Hepatocyte (in vitro differentiated cells): ENCODE measurements at places on chromosomes 1 and 21.

- no peak overlapping the region for H3K27ac ChIP-seq
- no peaks in the 10 kb centered on the region for H3K36me3 ChIP-seq
- H3K4me1 ChIP-seq = no peaks in the 10 kb centered on the region
- no peaks in the 10 kb centered on the region for H3K27me3 ChIP-seq
Observed at GRCh38 chr1:161190962-161191521, 7.8 kb downstream of the ADAMTS4 start.

DNA sequence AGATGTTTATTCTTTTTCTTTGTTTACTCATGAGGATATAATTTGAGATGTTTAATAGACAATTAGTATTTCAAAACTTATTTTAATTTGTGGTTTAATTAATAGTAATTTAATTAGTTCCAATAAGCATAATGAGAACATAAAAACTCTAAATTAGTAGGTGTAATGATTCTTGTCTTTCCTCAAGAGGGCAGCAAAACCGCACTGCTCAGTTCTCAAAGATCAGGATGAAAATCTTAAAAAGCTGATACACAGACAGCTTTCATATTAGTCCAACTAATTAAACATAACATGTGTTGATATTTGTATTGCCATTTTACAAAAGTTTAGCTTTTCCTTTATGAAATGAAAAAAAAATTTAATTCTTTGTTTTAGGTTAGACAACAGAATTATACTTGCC, 106.7 kb upstream of the C21orf91 start:
- DNase-seq = peak; percentile 39
- H3K27me3 ChIP-seq = no peaks in the 10 kb centered on the region
- no peaks in the 10 kb centered on the region for H3K4me1 ChIP-seq
- no peak overlapping the region for H3K27ac ChIP-seq

DNA sequence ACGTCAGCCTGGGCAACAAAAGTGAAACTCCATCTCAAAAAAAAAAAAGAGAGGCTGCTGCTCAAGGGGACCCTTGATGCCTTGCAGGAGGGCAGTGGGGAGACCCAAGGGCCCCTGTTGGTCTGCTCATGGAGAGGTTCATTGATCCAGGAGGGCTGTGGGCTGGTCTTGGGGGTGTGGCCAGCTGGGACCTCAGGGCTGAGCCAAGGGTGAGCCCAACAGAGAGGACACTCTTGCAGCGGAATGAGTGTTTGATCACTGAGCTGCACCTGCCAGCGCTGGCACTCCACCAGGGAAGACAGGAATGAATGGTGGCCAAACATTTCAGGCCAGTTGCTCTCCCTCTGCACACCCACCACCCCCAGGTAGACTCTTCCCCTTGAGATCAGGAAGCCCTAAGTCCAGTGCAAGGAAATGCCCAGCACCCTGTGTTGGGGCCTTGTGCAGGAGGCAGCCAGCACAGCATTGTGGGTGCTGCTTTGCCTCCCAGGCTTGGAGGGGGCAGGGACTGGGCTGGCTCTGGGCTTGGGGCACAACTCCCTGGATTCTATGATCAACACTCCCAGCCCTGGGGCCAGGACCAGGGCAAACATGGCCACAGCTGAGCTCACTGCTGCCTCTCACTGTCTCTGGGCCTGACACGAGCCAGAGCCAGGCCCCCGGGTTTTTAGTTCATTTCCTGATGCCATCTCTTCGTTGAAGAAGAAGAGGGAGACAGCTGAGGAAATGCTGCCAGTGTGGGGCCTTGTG, 50.7 kb downstream of the IRF2BP2 start:
- no peak for DNase-seq
- no peaks in the 10 kb centered on the region for H3K36me3 ChIP-seq
- no peak overlapping the region for H3K27ac ChIP-seq
- no peak overlapping the region for H3K4me3 ChIP-seq

DNA sequence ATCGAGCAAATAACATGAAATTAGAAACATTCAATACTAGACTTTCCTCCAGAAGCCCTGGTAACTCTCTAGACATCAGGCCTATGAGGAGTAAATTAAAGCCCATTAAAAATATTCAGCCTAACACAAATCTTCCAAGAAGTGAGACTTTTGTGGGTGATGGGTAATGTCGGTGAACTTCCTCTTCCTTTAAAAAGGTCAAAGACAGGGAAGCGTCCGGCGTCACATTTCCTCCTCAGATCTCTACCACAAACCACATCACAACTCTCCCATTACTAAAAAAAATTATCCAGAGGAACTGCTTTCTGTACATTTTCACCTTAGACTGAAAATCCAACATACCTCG, 1.4 kb downstream of the EIF4G3 start:
- H3K27me3 ChIP-seq = no peaks in the 10 kb centered on the region
- H3K4me1 ChIP-seq = peaks cover 20% of the 10 kb centered on the region
- H3K36me3 ChIP-seq = no peaks in the 10 kb centered on the region
- peak overlapping the region; percentile 78 for H3K27ac ChIP-seq
- peak overlapping the region; percentile 51 for H3K4me3 ChIP-seq

DNA sequence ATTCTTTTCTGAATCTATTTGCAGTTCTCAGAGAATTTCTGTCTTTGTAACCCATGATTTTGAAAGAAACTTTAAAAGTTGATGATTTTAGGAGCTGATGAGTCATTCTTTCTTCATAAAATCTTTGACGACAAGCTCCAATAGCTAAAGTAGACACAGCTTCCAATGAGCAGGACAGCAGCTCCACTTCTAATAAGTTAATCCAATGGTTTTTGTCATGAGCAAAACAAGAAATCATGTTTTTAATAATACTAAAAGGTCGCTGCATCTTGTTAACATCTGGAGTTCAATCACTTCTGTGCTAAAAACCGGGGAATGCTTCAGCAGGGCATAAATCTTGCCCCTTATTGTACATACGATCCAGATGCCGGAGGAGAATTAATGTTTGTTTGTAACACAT, 48.9 kb upstream of the GORAB start:
- H3K27ac ChIP-seq = no peak overlapping the region
- H3K36me3 ChIP-seq = no peaks in the 10 kb centered on the region
- H3K4me3 ChIP-seq = no peak overlapping the region
- DNase-seq = no peak

GRCh38 chr1:233242827-233243483, 52.6 kb downstream of the PCNX2 start:
- peaks cover 38% of the 10 kb centered on the region for H3K4me1 ChIP-seq
- H3K4me3 ChIP-seq = no peak overlapping the region
- DNase-seq = peak; percentile 21
- peak overlapping the region; percentile 68 for H3K27ac ChIP-seq

DNA sequence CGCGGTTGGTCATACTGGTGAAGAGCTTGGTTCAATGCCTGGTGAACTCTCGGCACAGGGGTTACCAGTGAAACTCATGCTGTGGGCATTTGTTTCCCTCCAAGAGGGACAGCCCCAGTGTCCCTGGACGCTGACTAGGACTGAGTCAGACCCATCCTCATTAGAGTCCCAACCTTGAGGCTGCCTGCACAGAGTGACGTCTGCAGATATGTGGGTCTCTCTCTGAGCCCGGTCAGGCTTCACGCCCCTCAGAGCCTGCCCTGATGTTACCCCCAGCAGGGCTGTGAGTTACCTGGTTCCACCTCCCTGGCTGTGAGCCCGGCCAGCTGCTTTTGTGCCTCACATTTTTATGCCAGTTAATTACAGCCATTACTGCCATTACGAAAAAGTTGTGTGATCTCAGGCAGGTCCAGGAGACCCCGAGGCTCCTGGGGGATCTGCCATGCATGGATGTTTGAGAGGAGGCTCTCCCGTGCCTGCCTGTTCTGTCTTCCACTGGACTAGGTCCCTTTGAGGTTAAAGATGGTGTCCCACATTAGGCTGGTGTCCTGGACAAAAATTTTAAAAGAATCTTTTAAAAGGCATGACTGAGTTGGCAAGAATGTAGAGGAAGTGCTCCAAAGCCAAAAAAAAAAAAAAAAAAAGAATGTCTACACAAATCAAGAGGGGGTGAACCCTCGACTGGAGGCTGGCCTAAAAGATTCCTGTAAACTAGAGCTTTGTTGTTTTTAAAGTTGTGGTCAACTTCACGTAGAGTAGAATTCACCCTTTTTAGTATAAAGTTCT, 36.6 kb upstream of the PADI1 start:
- no peak overlapping the region for H3K4me3 ChIP-seq
- no peaks in the 10 kb centered on the region for H3K36me3 ChIP-seq
- no peak overlapping the region for H3K27ac ChIP-seq
- no peaks in the 10 kb centered on the region for H3K27me3 ChIP-seq
- H3K4me1 ChIP-seq = no peaks in the 10 kb centered on the region

DNA sequence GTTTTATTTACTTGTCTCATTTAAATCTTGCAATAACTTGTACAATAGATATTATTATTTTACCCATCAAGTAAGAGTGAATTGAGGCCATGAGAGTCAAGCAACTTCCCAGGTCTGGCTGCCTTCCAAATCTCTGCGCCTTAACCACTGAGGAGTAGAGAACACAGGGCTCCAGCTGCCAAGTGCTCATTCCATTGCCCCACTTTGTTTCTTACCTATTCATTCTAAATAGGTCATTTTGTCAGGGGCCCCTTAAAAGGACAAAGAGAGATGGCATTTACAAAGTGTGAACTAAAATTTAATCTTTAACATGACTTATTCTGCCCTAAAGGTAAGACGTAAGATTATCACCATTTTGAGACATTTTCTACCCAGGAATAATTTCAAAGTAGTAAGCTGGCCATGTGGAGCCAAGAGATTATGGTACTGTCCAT, 3.5 kb downstream of the PPP1R15B start:
- no peaks in the 10 kb centered on the region for H3K27me3 ChIP-seq
- peaks cover 5% of the 10 kb centered on the region for H3K36me3 ChIP-seq
- peaks cover 17% of the 10 kb centered on the region for H3K4me1 ChIP-seq

- H3K36me3 ChIP-seq = no peaks in the 10 kb centered on the region
- DNase-seq = no peak
- no peaks in the 10 kb centered on the region for H3K27me3 ChIP-seq
- no peak overlapping the region for H3K27ac ChIP-seq
Observed at GRCh38 chr1:14259191-14259757, 339.2 kb upstream of the KAZN start.

DNA sequence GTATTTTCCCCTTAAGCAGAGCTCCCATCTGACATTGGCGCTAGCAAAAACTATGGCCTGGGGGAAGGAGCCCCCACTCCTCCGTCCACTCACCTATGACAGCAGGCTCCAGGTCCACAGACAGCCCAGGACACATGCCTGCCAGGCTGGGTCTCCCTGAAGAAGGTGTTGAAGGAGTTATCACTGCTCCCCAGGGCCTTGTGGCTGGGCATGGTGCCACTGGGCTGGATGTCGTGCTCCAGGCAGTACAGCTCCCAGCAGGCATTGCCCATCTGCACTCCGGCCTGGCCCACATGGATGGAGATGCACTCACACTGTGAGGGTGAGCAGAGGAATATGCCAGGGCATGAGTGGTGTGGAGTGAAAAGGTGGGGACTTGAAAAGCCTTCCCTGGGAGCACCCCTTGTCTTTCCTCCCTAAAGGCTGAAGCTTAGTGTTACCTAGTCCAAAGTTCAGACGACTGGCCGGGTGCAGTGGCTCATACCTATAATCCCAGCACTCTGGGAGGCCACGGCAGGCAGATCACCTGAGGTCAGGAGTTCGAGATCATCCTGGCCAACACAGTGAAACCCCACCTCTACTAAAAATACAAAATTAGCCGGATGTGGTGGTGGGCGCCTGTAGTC, 30.0 kb downstream of the RABIF start:
- no peaks in the 10 kb centered on the region for H3K36me3 ChIP-seq
- H3K27ac ChIP-seq = peak overlapping the region; percentile 94
- H3K4me3 ChIP-seq = no peak overlapping the region
- no peak for DNase-seq

DNA sequence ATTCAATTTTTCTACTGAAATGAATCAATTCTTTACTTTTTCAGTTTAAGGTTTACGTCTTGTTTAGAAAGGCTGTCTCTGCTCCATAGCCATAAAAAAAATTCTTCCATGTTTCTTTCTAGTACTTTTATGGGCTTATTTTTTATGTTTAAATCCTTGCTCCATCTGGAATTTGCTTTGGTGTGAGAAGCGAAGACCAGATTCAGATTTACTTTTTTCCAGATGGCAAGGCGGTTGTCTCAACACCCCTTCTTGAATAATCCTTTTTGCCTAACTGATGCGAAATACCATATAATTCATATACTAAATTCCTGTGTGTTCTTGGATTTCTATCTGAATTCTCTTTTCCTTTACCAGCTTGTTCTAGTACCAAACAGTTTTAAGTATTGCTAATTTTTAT, 101.5 kb downstream of the C1orf94 start:
- DNase-seq = no peak
- H3K27me3 ChIP-seq = no peaks in the 10 kb centered on the region
- H3K4me3 ChIP-seq = no peak overlapping the region
- H3K36me3 ChIP-seq = no peaks in the 10 kb centered on the region

GRCh38 chr1:41255978-41256377, 13.9 kb upstream of the SCMH1 start:
- no peak overlapping the region for H3K27ac ChIP-seq
- no peaks in the 10 kb centered on the region for H3K27me3 ChIP-seq
- DNase-seq = no peak
- no peaks in the 10 kb centered on the region for H3K4me1 ChIP-seq
- no peak overlapping the region for H3K4me3 ChIP-seq
- H3K36me3 ChIP-seq = no peaks in the 10 kb centered on the region

DNA sequence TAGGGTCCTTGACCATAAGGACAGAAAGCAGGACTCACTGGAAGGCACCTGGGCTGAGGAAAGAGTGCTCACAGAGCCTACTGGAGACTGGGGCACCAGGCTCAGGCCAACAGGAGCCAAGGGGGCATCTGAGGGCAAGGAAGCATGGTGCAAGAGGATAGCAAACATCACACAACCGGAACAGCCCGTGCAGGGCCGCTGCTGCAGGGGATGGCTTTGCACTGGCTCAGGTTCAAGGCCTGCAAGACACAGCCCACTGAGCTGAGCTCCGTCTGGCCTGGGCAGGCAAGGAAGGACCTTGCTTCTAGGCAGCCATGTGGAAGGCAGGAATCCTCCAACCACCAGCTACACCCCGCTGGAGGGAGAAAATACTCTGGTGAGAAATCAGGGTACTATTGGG, 59.8 kb upstream of the KIF26B start:
- no peak overlapping the region for H3K4me3 ChIP-seq
- H3K27me3 ChIP-seq = no peaks in the 10 kb centered on the region
- H3K4me1 ChIP-seq = peaks cover 16% of the 10 kb centered on the region
- DNase-seq = no peak

- DNase-seq = no peak
- H3K27ac ChIP-seq = no peak overlapping the region
- no peaks in the 10 kb centered on the region for H3K27me3 ChIP-seq
- H3K36me3 ChIP-seq = no peaks in the 10 kb centered on the region
- no peak overlapping the region for H3K4me3 ChIP-seq
- no peaks in the 10 kb centered on the region for H3K4me1 ChIP-seq
Observed at GRCh38 chr1:229947968-229948367, 119.1 kb upstream of the GALNT2 start.

DNA sequence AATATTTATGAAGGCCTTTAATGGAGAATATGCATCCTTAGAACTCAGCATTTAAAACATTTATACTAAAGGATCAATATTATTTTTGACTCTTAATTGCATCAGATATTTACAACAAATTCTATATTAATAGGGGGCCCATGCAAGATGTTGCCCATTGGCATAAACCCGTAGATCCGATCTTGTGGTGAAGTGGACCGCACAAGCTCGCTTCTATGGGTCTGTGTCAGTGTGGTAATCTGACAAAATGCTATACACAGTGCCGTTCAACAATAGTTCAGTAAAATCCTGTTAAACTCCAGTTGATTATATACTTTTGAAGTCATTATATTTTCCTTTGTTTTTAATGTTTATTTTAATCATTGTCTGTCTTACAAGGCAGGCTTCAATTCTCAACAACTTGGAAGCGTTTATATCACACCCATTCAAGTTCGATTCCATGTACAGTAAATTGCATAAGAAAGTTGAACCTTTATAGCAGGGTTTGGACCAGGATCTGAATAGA, 809.2 kb downstream of the USP25 start:
- H3K4me1 ChIP-seq = no peaks in the 10 kb centered on the region
- DNase-seq = no peak
- H3K4me3 ChIP-seq = no peak overlapping the region
